SJCRH30 (cell line): ENCODE measurements at places on chromosomes 4 and X. TPM values are rescaled to one million over a fixed set of nuclear protein-coding genes. Genes with fewer than 3 reads are reported as not detected.

DNA sequence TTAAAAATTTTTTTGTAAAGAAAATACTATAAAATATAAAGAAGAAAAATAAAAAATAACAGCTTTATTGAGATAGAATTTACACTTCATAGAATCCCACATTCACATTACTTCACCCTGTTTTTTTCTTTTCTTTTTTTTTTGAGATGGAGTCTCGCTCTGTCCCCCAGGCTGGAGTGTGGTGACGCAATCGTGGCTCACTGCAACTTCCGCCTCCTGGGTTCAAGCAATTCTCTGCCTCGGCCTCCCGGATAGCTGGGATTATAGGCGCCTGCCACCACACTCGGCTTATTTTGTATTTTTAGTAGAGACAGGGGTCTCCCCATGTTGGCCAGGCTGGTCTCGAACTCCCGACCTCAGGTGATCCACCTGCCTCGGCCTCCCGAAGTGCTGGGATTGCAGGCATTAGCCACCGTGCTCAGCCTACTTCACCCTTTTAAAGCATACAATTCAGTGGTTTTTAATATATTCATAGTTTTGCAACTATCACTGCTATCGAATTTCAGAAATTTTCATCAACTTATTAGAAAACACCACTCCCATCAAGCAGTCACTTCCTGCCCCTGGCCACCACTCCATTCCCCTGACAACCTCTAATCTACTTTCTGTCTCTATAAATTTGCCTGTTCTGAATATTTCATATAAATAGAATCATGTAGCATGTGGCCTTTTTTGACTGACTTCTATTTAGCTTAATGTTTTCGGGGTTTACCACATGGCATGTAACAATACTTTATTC lies 48.7 kb downstream of the TMEM131L start:
- peaks cover 55% of the 10 kb centered on the region for H3K4me1 ChIP-seq
- peaks cover 7% of the 10 kb centered on the region; the same call in 1 of the 2 replicates for H3K36me3 ChIP-seq
- no peaks in the 10 kb centered on the region for H3K27me3 ChIP-seq
- H3K27ac ChIP-seq = peak overlapping the region; percentile 93
- no peak overlapping the region for H3K4me3 ChIP-seq

Gene SCD5
- 78.1 and 86.0 TPM in 2 replicates for total RNA-seq

GRCh38 chrX:65932173-65933084 lies 107.5 kb downstream of the VSIG4 start:
- no peaks in the 10 kb centered on the region for H3K27me3 ChIP-seq
- no peak overlapping the region for H3K27ac ChIP-seq
- no peak overlapping the region for H3K4me3 ChIP-seq
- DNase-seq = peak; percentile 30

Gene LRAT
- not detected in 2 replicates for total RNA-seq

Gene MAGED4B
- total RNA-seq = 43.1 and 47.2 TPM in 2 replicates

Gene CXCL6
- 0.08 TPM in 1 of 2 replicates, not detected in the other for total RNA-seq

Gene SLC9A7
- 1.9 and 2.2 TPM in 2 replicates for total RNA-seq

Gene CHRNA9
- total RNA-seq = 0.08 and 0.51 TPM in 2 replicates

Gene TCEAL2
- not detected in 2 replicates for total RNA-seq

DNA sequence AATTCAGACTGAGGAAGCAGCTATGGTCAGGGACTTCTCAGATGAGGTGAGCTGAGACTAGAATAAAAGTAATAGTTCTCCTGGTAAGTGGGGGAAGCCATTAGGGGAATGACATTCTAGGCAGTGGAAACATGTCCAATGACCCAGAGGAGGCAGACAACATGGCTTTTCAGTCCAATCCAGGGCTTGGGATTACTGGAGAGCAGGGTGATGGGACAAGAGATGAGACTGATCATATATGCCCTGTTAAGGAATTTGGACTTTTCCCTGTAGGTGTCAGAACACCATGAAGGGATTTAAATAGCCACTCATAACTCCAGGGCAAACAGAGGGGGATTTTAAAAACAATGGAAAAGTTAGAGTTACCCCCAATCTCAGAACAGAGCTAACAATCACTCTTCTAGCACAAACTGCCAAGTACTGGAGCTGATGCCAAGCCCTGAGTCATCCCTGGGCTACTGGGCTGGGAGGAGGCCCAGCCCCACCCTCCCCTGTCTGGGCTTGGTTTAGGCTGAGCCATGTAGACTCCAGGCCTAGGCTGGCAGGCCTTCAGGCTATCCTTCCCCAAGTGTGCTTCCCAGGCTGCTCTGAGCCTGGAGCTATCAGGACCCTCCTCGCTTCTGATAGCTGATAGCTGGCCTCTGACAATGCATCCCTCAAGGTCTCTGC lies 22.7 kb upstream of the MSN start:
- peak; percentile 13 for DNase-seq
- no peak overlapping the region for H3K27ac ChIP-seq
- H3K27me3 ChIP-seq = no peaks in the 10 kb centered on the region
- no peaks in the 10 kb centered on the region for H3K4me1 ChIP-seq
- no peaks in the 10 kb centered on the region for H3K36me3 ChIP-seq
